Thyroid gland (tissue), 4 donors: ENCODE measurements at places on chromosomes 6 and 20. TPM values are rescaled to one million over a fixed set of nuclear protein-coding genes. Genes with fewer than 3 reads are reported as not detected.

GRCh38 chr6:96468281-96468680, 53.3 kb upstream of the UFL1 start:
- H3K27ac ChIP-seq = no peak overlapping the region
- H3K36me3 ChIP-seq = no peaks in the 10 kb centered on the region
- H3K4me1 ChIP-seq = no peaks in the 10 kb centered on the region
- no peak for DNase-seq

- H3K4me3 ChIP-seq = no peak overlapping the region
- DNase-seq = no peak
Measured at GRCh38 chr6:27870291-27870870, 41.8 kb downstream of the OR2B2 start.

Gene SNAP25
- total RNA-seq = not detected

Gene HLA-DQA1
- 7.6 TPM for total RNA-seq

DNA sequence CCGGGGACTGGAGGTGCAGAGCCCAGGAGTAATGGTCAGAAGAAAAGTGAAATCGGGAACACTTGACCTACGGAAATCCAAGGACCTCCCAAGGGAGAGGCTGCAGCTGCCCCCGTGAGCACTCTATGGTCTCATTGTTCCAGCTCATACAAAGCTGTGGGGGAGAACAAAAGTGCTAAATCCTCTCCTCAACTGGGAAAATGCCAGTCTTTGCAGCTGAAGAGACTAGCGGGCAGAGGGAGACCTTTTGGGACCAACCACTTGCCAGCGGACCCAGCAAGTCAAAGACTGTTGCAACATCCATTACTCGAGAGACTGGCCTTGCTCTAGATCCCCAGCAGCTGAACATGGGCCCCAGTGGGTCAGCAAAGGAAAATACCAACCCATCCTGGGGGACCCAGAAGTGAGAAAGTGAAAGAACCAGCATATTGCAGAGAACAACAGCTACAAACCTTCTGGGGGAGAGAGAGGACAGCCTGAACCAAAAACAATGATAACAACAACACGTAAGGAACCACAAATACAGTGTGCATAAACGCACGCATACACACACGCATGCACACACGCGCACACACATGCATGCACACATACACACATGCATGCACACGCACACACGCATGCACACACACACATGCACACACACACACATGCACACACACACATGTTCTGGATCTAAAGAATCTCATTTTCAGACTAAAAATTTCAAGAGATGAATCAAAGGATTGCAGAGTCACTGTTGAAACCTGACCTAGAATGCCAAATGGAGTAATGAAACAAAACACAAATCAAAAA, 24.7 kb upstream of the ELMO2 start:
- no peak for DNase-seq
- H3K27ac ChIP-seq = no peak overlapping the region
- H3K27me3 ChIP-seq = no peaks in the 10 kb centered on the region
- no peaks in the 10 kb centered on the region for H3K4me1 ChIP-seq

DNA sequence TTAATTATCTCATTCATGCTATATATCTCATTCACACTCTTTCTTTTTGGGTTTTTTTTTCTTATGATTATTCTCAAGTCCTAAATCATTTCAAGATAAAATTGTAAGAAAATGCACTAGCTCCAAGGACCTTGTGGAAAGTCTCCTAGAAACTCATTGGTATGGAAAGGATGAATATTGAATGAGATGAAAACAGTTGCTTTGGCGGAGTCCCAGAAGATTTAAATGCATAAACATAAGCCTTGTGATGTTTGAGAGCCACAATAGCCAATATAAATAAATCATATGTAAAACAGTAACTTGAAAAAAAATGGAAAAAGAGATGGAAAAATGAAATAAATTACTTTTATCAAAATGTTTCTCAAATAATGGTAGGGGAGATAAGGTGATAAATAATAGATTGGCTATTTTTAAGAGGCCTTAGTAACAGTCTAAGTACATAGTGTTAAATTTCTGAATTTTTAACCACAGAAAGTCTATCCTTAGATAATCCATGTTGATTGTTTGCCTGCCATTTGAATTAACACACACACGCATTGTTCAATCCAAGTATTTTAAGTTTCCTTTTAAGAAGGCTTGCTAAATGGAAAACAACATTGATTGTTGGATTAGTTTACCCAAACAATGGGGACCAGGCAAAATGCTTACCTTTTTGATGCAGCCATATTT, 81.1 kb upstream of the CD2AP start:
- H3K4me3 ChIP-seq = no peak overlapping the region
- peaks cover 12% of the 10 kb centered on the region for H3K4me1 ChIP-seq
- H3K36me3 ChIP-seq = no peaks in the 10 kb centered on the region

DNA sequence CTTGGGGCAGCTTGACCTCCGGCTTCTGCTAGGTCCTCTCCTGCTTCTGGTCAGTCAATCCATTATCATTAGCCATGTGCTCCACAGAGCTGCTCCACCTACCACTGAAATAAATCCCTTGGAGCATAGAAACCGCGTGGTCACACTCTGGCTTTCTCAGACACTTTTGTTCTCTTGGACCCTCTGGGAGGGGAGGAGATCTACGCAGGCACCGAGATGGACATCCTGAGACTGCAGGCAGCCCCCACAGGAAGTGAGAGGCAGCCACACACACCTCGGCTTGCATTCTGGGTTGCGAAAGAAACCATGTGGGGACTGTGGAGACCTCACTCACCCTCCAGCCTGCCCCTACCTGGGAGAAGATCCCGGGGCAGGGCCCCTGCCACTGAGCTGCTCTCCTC, 79.5 kb downstream of the FYN start:
- DNase-seq = no peak
- no peaks in the 10 kb centered on the region for H3K27me3 ChIP-seq
- H3K4me3 ChIP-seq = no peak overlapping the region
- H3K27ac ChIP-seq = no peak overlapping the region
- H3K4me1 ChIP-seq = no peaks in the 10 kb centered on the region

- H3K27ac ChIP-seq = no peak overlapping the region
- H3K4me3 ChIP-seq = no peak overlapping the region
- no peaks in the 10 kb centered on the region for H3K4me1 ChIP-seq
Measured at GRCh38 chr6:137402143-137402680, 92.0 kb downstream of the OLIG3 start.

Gene MAFB
- 45.0 TPM for total RNA-seq

Gene BCKDHB
- total RNA-seq = 29.3 TPM

Gene IRAK1BP1
- total RNA-seq = 13.5 TPM

GRCh38 chr6:115131709-115132490, 789.1 kb upstream of the HS3ST5 start:
- H3K4me1 ChIP-seq = no peaks in the 10 kb centered on the region
- H3K36me3 ChIP-seq = no peaks in the 10 kb centered on the region
- DNase-seq = no peak

DNA sequence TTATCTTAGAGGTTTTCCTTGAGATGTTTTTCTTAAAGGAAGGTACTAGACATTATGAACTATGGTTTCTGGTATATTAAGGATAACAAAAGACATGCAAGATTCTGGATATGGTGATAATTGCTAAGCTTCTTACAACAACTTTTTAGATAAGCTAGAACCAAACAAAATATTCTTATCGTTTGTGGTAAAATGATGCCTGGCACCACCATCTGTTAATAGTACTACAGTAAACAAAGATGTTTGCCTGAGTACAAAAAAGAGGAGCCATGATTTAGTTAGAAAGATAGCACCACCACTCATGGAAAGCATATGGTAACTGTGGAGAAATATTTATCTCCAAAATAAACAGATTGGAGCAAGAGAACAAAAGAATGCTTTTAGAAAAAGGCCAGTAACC, 747.3 kb downstream of the COL12A1 start:
- no peak for DNase-seq
- H3K36me3 ChIP-seq = no peaks in the 10 kb centered on the region
- H3K27ac ChIP-seq = no peak overlapping the region
- H3K4me3 ChIP-seq = no peak overlapping the region

DNA sequence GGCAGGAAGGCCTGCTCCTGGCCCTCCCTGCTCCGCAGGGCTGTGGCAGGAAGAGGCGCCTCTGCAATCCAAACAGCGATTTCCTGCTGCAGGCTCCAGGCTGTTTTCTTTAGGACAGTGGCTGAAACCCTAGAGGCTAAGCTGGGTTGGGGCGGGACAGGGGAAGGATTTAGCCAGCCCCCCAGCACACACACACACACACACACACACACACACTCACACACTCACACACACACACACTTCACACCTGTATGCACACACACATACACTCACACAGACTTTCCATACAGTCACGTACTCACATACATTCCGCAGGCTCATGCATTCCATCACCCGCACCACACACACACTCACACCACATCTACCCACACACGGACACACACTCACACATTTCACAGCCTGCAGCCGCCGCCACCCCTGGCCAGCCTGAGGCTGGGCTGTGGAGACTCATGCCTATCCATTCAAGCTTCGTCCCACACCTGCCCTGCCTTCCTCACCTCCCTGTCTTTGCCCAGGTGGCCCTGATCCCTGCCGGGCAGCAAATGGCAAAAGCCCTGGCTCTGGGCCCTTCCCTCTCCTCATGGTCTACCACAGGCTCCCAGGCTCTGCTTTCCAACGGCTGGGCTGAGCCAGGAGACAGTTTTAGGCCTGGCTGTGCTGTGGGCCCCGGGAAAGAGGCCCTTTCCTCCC, 17.9 kb downstream of the MDFI start:
- no peaks in the 10 kb centered on the region for H3K4me1 ChIP-seq
- H3K27me3 ChIP-seq = no peaks in the 10 kb centered on the region
- H3K27ac ChIP-seq = no peak overlapping the region
- H3K36me3 ChIP-seq = no peaks in the 10 kb centered on the region
- no peak overlapping the region for H3K4me3 ChIP-seq
- DNase-seq = no peak

DNA sequence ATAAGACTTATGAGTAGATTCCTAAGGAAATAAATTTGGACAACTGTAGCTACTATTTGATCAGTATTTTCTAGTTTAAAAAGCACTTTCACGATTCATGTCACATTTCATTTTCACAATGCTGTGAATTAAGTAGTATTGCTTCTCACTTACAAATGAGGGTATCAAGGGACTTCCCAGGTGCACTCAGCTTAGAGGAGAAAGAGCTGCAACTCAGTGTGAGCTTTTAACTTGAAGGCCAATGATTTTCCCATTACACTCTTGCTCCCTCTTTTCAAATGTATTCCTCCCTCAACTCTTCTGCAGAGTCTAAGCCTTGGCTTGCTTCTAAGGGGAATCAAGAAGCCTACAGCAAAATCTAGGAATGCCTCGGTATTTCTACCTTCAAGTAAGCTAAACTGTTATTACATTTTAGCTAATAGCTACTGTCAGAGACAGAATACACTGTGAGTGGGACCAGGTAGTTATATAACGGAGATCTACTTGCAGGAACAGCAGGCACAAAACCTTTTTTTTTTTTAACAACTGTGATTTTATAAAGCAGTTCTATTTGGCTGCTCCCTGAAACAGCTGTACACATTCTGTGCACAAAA, 339.0 kb downstream of the SYNE1 start:
- no peaks in the 10 kb centered on the region for H3K27me3 ChIP-seq
- no peak for DNase-seq
- H3K36me3 ChIP-seq = peaks cover 7% of the 10 kb centered on the region
- no peak overlapping the region for H3K27ac ChIP-seq
- H3K4me1 ChIP-seq = peaks cover 20% of the 10 kb centered on the region

DNA sequence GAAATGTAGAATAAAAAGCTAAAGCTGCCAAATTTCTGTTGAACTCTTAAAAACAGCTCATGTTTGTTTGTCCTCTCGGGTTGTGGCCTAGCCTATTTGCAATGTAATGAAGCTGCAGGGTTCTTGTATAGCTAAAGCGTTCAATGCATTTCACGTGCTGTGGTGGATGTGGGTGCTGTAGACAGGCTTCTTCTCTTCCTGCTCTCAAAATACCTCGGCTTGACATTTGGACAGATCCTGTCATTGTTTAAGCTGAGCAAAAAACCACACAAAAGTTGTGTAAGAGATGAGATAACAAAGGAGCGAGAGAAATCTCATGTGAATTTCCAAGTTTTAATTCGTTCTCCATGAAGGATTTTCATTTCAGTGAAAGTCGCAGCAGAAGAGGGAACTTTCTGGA, 196.3 kb upstream of the UST start:
- H3K27me3 ChIP-seq = no peaks in the 10 kb centered on the region
- no peaks in the 10 kb centered on the region for H3K4me1 ChIP-seq
- peaks cover 44% of the 10 kb centered on the region for H3K36me3 ChIP-seq
- DNase-seq = no peak
- no peak overlapping the region for H3K4me3 ChIP-seq

Gene CRYBG1
- 7.9 TPM for total RNA-seq

- no peaks in the 10 kb centered on the region for H3K4me1 ChIP-seq
- H3K4me3 ChIP-seq = no peak overlapping the region
- no peaks in the 10 kb centered on the region for H3K36me3 ChIP-seq
- DNase-seq = no peak
Measured at GRCh38 chr6:55957961-55958422, 82.6 kb upstream of the BMP5 start.

DNA sequence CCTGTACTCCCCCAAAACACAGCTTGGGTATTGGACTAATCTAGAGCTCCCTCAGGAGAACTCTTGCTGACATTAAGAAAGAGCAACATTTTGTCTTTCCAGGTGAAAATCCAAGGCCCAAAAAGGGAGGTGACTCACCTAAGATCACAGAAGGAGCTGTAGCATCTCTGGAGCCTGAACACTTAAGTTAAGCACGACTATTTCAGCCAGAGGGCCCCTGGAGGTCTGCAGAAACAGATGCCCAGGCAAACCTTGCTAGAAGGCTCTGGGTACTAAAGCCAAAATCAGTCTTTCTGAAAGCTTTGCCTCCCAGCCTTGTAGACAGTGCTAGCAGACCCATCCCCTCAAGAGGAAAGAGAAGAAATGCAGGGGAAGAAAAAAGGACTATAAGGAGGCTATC, 8.8 kb downstream of the EDN1 start:
- H3K4me1 ChIP-seq = no peaks in the 10 kb centered on the region
- DNase-seq = no peak
- H3K27ac ChIP-seq = no peak overlapping the region
- no peaks in the 10 kb centered on the region for H3K27me3 ChIP-seq
- no peaks in the 10 kb centered on the region for H3K36me3 ChIP-seq

- no peak overlapping the region for H3K27ac ChIP-seq
- DNase-seq = no peak
Measured at GRCh38 chr6:21441386-21441785, 152.2 kb upstream of the SOX4 start.

Gene ZSCAN23
- total RNA-seq = 6.4 TPM

- peak; percentile 84 for DNase-seq
- H3K4me3 ChIP-seq = no peak overlapping the region
- H3K36me3 ChIP-seq = no peaks in the 10 kb centered on the region
- no peak overlapping the region for H3K27ac ChIP-seq
Measured at GRCh38 chr20:35303735-35304491, 11.7 kb upstream of the FAM83C start.

DNA sequence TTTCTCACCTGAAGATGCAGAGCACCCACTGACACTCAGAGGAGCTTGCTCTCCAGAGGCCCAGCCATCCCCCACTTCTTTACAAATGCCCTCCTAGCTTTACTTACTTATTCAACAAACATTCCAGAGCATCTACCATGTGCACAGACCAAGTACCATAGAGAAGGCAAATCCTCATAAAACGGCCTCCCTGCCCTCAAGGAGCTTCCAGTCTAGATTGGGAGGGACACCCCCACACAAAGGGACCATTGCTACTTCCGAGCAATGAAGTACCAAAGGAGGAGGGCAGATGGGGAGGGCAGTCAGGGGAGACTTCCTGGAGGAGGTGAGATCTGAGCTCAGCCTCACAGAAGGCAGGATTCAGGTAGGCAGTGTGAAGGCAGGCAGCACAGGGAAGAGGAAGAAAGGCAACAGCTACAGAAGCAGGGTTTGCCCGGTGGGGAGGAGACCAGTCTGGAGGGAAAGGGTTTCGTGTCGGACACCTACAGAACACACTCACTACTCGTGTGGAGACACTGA, 108.0 kb downstream of the ZMYND8 start:
- no peak overlapping the region for H3K27ac ChIP-seq
- no peaks in the 10 kb centered on the region for H3K4me1 ChIP-seq
- DNase-seq = no peak
- H3K36me3 ChIP-seq = peaks cover 23% of the 10 kb centered on the region
